ENCODE measurements at places on chromosomes 12 and 14.
A peak's percentile ranks its signal among the peaks of the same experiment; 100 is the strongest.

DNA sequence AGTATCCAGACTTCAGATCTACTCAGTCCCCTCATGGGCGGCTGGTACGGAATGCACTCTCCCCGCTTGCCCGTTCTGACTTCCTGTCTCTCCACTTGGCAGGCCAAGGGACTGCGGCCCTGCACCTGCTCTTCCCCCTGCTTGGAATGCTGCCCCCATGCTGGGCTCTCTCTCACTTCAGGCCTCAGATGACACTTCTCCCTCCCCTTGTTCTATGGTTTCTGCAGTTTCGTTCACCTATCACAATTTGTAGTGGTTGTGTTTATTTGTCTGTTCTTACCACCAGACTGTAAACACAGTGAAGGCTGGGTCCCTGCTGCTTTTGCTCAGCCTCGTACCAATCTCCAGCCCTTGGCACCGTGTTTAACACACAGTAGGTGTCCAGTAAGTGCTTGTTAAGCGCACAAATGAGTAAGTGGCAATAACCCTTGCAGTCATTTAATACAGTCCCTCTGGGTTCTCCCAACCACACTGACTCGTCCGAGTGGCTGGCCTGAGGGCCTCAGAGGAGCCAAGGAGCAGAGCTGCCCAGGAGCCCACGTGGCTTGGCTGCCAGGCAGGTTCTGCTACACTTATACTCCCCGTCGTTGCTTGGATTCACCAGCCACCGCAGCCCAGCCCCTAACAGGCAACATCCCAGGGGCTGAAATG lies 11.8 kb downstream of the SLC6A12 start:
- DNase-seq = no peak

DNA sequence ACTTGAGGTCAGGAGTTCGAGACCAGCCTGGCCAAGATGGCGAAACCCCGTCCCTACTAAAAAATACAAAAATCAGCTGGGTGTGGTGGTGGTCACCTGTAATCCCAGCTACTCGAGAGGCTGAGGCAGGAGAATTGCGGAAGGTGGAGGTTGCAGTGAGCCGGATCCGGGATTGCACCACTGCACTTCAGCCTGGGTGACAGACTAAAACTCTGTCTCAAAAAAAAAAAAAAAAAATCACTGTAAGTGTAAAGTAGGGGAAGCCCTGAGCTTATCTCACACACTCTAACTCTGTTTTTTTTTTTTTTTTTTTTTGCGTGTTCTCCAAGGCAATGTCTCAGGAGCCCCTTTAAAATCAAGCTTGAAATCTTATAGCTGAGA lies 421 bp upstream of the RBMS2 start:
- DNase-seq = no peak

DNA sequence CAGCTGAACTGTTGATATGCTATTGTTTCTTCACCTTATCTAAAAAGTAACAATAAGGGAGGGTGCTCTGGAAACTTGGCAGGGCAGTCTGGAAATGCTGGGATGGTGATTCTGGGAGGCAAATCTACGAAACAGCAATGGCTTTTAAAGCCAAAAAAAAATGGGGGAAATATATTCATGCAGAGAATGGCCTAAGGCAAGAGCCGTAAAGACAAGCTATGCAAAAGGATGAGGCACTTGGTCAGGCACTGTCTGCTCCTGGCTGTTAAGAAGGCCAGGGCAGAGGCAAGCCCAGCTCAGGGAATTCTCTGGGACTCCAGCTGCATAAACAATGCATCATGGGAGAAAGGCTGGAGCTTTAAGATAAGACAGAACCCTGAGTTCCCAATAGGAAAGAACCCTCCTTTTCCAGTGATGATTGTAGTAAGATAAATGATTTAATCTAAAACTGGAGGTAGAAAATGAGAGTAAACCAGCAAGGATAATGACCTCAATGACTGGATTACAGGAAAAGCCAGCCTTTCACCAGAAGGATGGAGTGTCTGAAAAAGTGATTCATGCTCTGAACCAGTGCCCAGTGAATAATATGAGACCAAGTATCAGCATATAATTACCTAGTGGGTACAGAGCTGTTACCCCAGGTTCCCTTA lies 46.0 kb downstream of the ITPR2 start:
- DNase-seq = no peak

DNA sequence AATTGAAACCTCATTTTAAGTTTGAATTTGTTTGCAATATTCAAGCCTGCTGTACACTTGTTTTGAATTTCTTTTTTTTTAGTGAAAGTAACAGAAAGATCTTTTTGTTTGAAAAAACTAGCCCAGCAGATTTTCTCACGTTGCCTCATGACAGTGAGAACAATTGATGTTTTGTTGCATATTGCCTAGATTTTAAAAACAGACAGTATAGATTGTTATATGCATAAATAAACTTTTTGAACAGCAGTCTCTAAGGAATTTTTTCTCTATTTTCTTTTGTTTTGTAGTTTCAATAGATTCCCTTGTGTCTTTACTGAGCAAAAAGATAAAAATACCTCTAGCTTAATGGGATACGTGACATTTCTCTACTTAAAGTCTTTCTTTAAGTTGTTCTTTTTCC lies 15.4 kb downstream of the OR6C6 start:
- DNase-seq = no peak

- no peak for DNase-seq
Observed at GRCh38 chr12:3179731-3180130, 102.6 kb downstream of the TSPAN9 start.

DNA sequence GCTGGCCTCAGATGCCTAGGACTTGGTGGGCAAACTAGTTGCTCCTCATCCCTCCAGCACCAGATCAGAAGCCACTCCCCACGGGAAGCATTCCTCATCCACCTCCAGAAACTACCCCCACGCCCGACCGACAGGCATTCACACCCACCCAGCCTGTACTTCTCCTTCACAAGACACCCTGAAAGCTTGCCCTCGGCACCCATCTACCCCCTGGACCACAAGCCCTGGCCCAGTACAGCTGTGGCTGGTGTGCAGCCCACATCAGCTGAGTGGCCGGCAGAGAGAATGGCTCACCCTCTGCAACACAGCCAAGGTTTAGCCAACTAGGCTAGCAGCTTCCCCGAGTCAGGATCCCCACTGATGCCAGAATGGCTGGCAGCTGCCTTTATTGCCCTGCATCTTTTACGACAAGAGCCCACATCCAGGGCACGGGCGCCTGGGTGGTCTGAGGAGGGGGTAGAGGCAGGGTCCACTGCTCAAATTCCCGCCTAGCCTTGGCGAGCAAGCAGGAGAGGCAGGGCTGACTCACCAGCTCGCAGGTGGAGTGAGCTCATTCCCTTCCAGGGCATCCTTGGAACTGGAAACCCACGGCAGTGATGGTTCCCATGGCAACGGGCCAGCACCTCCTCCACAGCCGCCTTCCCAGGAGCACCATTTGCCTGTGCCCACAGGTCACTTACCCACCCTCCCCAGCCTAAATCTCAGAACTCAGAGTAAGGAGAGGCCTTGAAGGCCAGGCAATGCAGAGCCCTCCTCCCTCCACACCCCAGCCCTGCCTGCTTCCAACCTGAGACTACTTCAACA lies 17.1 kb downstream of the ACTN1 start:
- peak; percentile 41 for DNase-seq

DNA sequence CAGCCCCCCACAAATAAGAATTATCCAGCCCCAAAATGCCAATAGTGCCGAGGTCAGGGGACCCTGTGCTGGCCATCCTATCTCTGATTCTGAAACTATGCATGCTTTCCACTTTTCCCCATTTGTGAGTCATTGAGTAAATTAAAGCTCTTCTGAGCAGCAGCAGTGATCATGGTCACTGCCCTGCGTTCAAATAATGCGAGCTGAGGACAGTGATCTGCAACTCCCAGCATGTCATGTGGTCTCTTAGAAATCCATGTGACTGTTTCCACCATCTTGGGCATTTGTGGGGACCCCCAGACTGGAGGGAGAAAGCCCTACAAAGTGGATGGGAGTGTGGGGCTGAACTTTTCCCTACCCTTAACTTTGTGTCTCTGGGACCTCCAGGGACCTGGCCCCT lies 53.8 kb downstream of the C14orf132 start:
- no peak for DNase-seq

- no peak for DNase-seq
Observed at GRCh38 chr12:124952801-124953200, 36.1 kb downstream of the DHX37 start.

- DNase-seq = no peak
Observed at GRCh38 chr12:105706321-105706972, 376.0 kb downstream of the C12orf75 start.

DNA sequence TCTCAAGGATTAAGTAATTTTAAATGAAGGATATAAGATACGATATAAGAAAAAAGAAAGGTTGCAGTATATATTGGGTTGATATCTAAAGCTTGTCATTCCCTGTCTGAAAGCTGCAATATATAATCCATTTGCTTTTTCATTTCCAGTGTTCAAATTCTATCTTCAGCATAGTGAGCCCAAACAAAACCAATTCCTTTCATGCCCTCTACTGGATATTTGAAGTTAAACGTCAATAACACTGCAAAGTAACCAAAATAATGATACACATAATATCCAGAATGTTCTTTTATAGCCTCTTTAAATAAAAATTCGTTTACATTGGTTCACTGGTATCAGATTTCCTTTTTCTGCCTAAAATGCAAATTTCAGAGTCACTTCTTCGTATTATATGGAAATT lies 64.5 kb upstream of the DAAM1 start:
- no peak for DNase-seq

DNA sequence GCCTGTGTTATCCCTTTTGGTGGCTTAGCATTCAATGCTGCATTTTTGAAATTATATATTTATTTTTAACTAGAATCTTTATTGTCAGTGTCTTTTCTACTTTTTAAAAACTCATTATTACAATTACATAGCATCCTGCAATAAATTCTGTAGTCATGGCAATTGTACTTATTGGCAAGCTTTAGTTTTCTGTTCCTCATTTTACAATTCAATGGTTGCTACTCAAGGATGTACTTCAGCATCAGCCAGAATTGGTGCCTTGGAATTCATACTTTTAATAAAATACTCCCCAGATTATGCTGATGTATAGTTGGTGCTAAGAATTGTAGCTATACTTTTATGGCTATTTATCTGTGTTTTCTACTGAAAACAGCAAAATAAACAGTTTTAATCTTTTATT lies 1756.8 kb upstream of the SEL1L start:
- no peak for DNase-seq

DNA sequence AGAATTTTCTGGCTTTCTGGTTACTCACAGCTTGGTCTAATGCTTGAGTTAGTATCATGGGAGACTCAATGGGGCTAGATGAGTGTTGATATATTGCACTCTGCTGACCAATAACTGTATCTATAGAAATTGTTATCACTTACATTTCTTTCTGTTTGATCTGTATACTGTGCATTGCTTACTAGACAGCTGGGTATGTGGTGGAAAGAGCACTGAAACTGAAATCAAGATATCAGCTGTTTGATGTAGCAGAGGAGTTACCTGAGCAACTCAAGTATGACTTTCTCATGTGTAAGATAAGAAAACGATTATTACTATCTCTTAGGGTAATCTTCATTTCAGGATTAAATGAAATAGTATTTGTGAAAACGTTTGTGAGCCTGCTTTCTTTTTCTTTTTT lies 183.0 kb downstream of the SLC15A5 start:
- DNase-seq = no peak

GRCh38 chr14:50784683-50785456 lies 46.1 kb downstream of the NIN start:
- DNase-seq = no peak

DNA sequence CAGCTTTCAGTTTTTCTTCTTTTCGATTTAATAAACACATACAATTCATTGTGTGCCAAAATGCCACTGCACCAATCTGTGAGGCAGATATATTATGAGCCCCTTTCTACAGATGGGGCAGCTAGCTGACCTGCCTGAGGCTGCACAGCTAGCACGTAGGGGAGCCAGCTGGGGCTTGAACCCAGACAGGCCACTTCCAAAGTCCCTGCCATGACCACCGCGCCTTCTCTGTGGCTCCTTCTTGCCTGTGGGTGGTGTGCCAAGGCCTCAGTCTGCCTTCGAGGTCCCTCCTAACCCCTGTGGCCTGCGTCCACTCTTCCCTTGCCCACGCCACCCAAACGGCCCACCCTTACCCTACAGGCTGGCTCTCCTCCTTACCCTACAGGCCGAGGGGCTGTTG lies 16.2 kb downstream of the FAM222A start:
- no peak for DNase-seq

DNA sequence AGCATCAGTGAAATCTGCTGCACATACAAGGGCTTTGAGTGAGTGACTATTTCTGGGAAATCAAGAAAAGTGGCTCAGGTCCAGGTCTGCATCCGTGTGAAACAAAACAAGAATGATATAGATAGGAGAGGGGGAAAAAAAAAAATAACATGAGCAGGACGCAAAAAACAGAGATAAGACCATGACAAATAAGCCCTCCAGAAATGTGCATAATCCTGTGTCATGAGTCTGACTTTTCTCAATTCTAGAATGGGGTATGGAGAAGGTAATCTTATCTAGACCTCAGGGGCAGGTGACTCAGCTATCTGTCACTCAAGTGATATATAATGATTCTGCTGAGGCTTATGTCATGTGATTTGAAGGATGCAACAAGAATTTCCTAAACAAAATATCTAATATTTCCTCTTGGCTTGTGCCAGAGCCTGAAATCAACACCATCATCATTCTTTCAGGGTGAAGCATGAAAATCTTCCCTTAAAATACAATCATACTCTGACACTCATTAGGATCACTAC lies 250.0 kb downstream of the PHLDA1 start:
- no peak for DNase-seq

DNA sequence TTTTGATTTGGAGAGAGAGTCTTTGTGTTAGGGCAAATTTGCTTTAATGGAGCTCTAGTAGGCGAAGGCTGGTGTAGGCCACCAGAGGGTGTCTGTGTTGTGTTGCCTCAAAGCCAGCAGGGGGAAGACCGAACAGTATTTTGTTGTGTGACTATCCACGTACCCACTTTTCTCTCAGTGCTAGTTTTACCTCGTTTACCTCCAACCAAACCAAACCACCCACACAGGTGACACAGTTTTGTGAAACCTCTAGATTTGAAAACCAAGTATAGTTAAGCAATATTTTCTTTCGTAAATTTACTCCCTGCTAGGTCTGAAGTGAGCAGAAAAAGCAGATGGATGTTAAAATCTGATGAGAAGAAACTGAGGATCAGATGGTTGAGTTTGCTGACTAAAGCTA lies 36.3 kb upstream of the NPFF start:
- DNase-seq = peak; percentile 89

GRCh38 chr14:42490536-42490935 lies 883.9 kb downstream of the LRFN5 start:
- no peak for DNase-seq

- peak; percentile 61 for DNase-seq
Observed at GRCh38 chr14:105249182-105250007, 1.1 kb downstream of the BTBD6 start.

GRCh38 chr12:123363740-123364531 lies 711 bp downstream of the SBNO1 start:
- no peak for DNase-seq

DNA sequence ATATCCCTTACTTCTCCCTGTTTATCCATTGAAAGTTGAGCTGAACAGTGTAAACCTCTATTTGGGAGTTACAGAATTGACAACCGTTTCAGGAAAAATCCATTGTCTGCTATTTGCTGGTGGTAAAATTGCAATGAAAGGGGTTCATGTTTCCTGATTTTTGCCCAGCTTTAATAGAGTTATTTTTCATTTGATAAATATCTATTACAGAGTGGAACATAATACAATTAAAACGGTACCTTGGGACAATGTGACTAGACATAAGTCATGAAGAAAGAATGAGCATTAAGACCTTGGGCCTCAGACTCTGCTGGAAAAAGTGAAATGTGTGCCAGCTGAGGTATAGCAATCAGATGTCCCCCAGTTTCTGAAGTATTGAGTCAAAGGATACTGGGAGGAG lies 13.1 kb downstream of the PTPRR start:
- DNase-seq = no peak

- no peak for DNase-seq
Observed at GRCh38 chr12:45601888-45602287, 127.6 kb upstream of the ARID2 start.

GRCh38 chr12:12582895-12583303 lies 20.2 kb upstream of the DUSP16 start:
- DNase-seq = no peak
